Activated CD4-positive, alpha-beta T cell treated with anti-CD3 and anti-CD28 coated beads for 48 hours (primary cell): ENCODE measurements at places on chromosomes 16 and 17.
A peak's percentile ranks its signal among the peaks of the same experiment; 100 is the strongest.

GRCh38 chr17:61627658-61628057 is 36.6 kb upstream of the NACA2 start:
- no peak for DNase-seq

DNA sequence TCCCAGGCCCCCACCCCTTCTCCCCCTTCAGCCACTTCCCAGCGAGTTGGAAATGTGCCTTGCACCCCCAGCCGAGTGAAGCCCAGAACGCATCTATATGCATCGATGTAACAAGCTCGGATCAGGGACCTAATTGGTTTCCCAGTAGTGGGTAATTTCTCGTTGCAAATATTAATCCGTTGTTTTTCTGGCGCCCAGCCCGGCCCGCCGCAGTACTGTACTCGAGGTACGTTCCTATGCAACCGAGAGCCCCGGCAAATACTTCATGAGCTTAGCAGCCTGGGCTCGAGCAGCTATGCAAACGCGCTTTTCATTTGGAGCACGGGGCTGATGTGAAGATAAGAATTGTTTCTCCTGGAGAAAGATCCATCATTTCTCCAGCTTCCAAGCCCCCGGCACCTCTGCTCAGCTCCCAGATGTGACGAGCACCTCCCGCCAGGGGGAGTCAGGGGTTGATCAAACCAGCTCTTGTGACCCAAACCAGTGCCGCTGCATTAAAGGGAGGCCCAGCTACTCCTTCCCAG is 229.8 kb downstream of the KATNIP start:
- no peak for DNase-seq

DNA sequence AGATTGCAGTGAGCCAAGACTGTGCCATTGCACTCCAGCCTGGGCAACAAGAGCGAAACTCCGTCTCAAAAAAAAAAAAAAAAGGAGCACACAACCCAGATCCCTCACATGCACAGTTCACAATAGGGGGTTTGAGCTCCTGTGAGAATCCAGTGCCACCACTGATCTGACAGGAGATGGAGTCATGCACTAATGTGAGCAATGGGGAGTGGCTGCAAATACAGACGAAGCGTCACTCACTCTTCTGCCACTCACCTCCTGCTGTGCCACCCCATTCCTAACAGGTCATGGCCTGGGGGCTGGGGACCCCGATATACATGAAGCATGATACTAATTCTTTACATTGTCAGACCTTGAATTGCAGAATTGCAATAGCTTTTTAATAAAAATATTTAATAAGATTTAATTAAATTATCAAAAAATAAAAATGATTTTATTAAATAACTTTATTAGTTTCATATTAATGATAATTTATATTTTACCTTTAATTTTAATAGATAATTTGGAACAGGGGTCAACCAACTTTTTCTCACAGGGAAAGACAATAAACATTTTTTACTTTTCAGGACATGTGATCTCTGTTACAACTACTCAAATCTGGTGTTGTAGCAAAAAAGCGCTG is 171.4 kb downstream of the COPRS start:
- DNase-seq: no peak

GRCh38 chr17:61380217-61380835 is 19.3 kb upstream of the TBX2 start:
- no peak for DNase-seq

- no peak for DNase-seq
Observed at GRCh38 chr17:9475101-9475658, 100.4 kb downstream of the STX8 start.

DNA sequence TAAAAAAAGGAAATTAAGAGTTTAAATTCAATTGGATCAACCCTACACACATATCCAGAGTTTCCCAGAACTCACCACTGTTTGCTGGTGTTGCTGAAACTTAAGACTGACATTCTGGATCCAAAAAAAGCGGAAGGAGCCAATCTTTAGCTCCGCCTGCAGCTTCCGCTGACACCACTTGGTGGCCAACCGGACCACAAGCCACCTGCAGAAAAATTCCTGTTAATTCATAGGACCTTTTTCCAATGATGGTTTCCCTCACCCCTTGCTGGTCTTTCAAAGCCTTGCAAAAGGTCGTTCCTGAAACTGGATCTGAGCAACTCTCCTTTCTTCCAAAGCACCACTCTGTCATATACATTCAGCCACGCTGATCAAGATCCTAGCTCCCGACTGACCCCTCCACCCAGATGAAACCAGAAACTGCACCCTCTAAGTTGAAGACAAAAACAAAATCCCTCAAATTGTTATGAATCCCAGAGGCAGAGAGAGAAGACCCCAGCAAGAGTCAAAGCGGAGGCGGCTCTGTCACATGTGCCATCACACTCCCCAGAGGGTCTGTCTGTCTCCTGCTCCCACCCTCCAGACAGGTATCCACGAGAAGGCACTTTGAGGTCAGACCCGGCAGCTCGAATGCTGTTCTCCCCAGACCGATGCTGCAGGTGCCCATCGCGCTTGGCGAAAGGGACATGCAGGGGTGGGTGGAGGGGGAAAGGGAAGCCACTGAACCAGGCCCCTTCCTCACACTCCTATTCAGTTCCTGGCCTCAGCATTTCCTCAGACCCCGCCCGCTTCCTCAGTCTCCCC is 773 bp downstream of the BLTP2 start:
- DNase-seq: peak; percentile 47

- no peak for DNase-seq
Observed at GRCh38 chr16:87271256-87271655, 45.9 kb downstream of the C16orf95 start.

GRCh38 chr16:81549547-81550431 is 105.2 kb downstream of the CMIP start:
- no peak for DNase-seq

DNA sequence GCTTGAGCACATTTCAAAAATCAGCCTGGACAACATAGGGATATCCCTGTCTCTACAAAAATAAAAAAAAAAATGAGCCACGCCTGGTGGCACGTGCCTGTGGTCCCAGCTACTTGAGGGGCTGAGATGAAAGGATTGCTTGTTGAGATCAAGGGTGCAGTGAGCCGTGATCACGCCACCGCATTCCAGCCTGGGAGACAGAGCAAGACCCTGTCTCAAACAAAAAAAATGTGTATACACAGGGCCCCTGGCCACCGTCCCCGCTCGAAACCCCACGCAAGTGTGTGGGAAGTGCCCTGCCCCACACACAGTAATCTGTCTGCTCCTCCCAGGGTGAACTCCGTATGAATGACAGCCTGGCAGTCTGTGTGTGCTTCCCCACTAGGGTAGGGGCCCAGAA is 93.0 kb upstream of the RPL38 start:
- DNase-seq: no peak

DNA sequence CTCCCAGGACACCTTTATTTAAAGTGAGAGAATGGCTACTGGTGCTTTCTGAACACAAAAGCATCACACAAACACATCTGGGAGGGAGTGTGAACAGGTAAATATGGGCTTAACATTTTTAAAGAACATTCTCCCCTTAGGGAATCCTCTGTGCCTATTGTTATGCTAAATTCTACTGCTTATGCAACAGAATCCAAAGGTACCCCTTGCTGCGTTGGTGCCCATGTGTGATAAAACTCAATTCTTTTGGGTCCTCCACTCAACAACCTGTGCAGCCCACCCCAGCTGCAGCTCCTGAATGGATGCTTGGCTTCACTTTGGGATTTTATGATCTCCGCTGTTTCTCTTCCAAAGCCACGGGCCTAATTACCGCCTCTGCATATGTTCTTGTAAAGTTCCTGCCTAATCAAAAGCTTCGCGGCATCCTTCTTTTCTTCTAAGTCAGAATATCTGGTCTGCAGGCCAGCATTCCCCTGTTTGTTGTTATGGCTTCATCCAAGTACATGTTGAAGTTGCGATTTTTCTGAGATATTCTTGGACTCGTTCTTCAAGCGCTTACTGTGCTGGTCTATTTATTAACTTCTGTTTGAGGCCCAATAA is 23.9 kb downstream of the RHBDL3 start:
- DNase-seq: no peak

- no peak for DNase-seq
Observed at GRCh38 chr17:66255527-66255971, 26.3 kb upstream of the APOH start.

GRCh38 chr16:75333721-75334163 is 82.3 kb upstream of the BCAR1 start:
- no peak for DNase-seq

DNA sequence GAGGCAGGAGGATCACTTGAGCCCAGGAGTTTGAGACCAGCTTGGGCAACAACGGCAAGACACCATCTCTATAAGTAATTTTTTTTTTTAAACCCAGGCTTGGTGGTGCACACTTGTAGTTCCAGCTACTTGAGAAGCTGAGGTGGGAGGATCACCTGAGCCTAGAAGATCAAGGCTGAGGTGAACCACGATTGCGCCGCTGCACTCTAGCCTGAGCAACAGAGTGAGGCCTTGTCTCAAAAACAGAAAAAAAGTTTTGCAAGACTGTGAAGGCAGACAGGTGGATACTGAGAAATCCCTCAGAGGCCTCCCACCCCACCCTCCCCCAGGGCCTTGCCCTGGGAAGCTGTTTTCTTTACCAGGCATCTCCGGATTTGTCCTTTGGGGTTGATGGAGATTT is 125.4 kb downstream of the MGAT5B start:
- no peak for DNase-seq

DNA sequence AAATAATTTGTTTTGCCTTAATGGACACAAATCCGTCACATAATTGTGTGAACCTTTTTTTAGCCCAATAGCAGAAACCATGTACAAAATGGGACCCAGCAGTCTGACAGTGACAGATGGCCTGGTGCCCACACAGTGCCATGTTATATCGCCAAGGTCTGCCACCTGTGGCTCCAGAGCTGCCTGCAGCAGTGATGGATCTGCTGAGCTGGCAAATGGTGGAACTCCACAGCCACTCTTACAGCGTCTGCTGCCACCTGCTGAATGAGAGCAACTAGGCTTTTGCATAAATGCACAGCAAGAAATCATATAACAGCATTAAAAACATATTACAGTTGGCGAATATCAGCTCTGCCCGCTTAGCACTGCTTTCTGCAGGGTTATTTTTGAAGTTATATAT is 59.4 kb downstream of the NUP93 start:
- DNase-seq: peak; percentile 26

DNA sequence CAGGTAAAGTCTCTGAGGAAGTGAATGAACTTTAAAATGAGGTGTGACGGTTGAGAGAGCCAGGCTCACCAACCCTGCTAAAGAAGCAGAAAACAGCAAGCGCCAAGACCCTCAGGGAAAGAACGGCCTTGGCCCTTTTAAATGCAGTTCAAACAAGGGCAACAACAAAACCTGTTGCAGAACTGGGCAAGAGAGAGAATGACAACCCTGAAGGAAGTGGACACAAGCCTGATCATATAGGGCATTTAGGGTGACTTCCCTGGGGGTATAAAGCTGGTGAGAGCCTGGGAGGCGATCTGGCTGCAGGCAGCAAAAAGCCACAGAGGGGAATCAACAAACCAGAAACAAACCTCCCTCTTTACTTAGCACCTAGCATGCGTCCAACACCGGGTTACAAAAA is 1.0 kb downstream of the CPPED1 start:
- no peak for DNase-seq

DNA sequence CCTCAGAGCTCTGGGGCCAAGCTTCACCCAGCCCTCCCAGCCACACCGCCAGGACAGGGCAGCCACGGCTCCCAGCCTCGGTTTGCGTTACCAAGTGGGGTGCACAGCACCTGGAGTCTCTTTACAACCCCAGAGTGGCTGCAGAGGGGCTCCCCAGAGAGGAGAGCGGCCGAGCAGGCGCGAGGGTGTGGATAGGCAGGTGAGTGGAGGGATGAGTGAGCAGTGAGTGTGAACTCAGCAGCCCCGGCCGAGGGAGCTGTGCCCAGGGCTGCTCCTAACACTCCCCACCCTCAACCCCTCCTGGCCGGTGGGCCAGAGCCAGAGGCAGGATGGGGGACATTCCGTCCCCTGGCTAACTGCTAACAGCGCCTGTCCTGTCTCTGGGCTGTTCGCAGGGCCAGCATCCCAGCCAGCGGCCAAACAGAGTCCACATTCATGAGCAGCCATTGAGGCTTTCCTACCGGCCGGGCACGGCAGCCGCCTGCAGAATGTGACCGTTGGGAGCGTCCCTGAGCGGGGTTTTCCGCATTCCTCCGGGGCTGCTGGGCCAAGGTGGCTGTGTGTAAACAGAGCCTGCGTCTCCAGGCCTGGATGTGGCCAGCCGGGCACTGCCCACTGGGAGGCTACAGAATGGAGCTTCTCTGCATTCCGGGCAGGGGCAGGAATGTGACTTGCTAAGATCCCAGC is 5.3 kb downstream of the ZNF469 start:
- no peak for DNase-seq

DNA sequence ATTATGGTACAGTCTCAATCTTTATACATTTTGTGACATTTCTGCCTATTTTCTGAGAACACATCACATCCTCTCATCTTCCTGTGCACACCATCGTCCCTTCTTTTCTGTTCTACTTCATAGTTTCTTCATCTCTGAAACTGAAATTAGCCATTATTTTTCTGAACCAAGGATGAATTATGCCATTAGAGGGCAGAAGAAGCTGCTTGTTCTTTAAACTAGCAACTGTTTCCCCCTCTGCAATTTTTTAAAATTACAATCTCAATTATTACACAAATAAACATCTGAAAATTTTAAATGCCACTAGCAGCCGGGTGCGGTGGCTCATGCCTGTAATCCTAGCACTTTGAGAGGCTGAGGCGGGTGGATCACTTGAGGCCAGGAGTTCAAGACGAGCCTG is 41.3 kb downstream of the RBBP6 start:
- no peak for DNase-seq

GRCh38 chr17:50149091-50149416 is 1.4 kb downstream of the PPP1R9B start:
- no peak for DNase-seq

GRCh38 chr17:59388069-59388556 is 56.7 kb downstream of the YPEL2 start:
- no peak for DNase-seq

DNA sequence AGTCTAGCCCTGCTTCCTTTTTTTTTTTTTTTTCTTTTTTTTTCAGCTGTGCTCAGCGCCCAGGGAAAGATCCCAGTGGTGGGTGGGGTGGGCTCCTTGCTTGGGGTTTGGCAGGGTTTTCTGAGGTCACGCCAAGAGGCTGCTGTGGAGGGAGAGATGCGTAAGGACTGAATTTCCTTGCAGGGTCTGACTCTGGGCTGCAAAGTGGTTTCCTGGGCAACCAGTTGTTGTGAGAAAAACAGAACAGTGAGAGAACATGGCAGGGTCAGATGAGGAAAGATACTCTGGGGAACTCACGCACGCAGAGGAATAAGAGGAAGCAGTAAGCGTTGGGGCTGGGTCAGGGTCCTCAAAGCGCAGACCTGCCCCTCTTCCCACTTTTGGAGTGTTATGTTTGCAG is 119.5 kb downstream of the IRF8 start:
- DNase-seq: no peak

DNA sequence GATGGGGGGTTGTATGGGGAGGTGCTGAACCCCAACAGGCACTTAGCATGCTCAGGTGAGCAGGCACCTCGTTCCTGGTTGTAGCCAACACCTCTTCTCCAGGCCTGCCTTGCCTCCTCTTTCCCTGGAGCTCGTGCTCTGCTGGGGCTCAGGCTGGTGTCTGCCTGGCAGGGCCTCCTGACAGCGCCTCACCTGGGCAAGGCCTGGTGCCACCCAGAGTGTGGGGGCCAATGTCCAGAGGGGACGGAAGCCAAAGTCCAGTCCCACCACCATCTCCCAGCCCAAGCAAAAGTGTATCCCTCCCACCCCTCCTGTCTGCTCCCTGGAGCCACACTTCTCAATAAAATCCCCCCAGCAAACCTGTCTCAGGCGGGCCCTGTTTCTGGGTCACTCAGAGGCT is 304.2 kb upstream of the TNRC6C start:
- DNase-seq: no peak
